ENCODE measurements at places on chromosomes 6 and 20.

DNA sequence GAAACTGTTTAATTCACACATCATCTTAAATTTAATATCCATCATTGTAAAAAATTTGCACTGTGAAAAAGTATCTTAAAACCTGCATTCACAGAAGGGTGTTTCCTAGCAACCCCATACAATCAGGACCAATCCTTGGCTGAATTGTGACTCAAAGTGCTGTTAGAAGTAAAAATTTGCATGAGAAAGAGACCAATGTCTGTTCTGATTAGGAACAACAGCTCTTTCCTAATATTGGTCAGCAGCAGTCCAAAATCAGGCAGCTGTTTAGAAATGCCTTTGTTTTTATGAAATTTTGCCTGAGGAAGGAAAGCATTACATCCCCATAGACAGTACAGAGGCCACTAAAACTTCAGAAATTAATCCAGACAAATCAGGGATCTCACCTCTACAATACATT is 987.0 kb downstream of the HACE1 start:
- DNase-seq: no peak

DNA sequence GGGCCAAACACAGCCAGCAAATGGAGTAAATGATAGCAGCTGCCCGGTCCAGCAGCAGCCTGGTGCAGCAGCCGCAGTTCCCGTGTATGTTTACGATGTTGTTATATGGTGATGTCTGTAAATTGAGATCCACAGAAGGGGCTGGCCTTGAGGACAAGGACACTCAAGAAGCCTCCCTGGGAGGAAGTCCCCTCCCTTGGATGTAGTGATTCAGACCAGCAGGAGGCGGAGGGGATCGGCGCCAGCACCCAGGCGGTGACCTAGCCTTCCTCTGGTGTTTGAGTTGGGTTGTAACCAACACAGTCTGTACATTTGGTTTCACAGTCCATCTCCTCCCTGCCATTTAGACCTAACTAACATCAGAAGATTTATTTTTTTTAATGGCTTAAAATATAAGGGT is 187.8 kb downstream of the SYNDIG1 start:
- no peak for DNase-seq

GRCh38 chr6:41122918-41123317 is 31.2 kb downstream of the TREML1 start:
- DNase-seq: no peak

DNA sequence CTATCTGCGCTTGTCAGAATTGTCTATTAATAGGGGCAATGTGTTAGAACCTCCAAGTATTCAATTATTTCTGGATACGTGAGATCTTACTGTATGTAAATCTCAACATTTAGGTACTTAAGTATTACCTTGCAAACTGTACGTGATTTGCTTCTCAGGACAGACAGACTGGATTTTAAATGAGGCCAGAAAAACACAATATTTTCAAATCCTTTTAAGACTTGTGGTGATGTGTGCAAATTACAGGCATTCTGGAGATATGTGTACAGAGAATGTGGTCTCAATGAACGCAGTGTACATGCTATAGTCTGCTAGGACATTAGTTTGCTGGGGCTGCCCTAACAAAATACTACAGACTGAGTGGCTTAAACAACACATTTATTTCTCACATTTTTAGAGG is 16.9 kb downstream of the CCR6 start:
- DNase-seq: no peak

GRCh38 chr6:85394853-85395538 is 54.9 kb upstream of the NT5E start:
- no peak for DNase-seq

DNA sequence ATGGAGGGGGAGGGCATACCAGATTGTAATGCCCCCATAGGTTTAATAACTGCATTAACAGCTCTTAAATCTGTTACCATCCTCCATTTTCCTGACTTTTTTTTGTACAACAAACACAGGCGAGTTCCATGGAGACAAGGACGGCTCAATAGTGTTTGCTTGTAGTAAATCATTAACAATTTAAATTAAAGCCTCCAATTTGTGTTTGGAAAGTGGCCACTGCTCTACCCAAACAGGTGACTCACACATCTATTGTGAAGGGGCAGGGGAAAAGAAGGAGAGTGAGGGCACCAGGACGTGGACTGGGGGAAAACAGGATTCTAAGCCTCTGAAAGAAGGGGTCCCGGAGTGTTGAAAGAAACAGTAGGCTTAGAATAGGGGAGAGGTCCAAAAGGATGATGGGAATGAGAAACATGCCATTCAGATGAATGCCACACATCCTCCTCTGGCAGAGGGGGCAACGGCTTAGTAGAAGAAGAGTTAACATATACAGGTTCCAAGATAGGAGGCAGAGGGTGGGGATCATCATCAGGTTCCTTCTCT is 6.9 kb downstream of the GLYATL3 start:
- DNase-seq: no peak

DNA sequence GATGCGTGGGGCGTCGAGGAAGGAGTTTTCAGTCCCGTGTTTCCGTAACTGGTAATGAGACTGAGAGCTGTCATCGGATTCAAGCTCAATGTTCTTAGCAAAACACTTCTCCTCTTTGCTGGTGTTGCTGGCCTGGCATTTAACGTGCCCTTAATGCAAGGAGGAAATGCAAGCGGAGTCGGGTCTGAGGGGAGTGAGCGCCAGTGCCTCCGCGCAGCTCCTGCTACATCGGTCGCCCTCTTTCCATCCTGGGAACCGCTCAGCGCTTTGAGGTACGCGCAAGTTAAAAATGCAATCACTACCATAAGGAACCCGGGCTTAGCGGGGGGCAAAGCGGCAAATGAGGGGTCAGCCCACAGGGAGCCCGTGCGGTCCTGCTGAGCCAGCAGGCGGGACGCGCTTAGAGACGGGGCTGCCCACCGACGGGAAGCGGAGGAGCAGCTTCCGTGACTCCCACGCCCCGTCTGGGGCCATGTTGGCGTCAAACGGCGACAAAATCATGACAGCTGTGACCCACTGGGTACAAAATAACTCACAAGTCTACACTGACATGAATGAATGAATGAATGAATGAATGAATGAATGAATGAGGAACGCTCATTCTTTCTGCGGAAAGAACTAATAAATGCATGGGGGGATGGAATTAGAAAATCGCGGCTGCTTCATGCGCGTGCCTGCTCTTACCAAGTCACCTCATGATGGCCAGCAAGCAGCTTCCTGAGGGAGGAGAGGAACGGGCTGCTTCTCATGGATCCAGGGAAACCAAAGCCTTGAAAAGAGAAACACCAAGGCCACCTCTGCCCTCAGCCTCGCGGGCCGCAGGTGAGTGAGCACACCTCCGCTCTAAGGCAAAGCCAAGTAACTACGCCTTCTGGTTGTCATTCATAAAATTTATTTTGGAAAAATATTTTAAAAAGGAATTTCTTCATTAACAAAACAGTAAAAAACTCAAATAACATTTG is 9.3 kb downstream of the DLL1 start:
- DNase-seq: no peak

DNA sequence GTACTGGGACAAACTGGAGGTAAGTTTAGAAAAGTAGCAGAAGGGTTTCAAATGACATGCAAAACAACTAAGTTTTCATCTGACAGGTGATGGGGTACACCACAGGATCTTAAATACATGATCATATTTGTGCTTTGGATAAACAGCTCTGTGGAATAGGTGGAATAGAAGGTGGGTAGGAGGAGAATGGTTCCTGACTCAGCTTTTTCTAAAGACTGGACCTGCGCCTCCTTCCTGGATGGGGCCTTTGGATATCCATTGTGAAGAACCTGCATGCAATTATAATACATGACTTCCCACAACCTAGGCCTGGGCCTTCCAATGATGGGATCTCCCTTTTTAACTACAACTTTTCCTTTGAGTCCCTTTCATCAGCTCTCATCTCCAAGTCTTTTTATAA is 145.9 kb downstream of the AHI1 start:
- DNase-seq: no peak

DNA sequence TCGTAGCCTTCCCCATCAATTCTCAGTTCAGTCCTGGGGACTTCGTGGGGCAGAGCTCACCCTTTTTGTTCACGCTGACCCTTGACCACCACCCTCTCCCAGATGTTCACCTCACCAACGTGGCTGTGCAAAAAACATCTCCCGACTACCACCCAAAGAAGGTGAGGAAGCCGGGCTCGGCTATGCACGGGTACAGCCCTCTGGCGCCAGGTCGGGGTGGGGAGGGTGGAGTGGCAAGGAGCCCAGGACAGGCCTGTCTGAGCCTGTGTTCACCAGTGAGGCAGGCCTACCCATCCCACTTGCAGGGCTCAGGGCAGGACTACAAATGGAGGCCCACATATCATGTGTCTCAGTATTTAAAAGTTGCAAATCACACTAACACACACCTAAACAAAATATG is 18.1 kb downstream of the PDRG1 start:
- no peak for DNase-seq

- DNase-seq: no peak
Measured at GRCh38 chr6:14645221-14645620, 527.6 kb downstream of the CD83 start.

- DNase-seq: no peak
Measured at GRCh38 chr20:37295001-37295400, 5.5 kb downstream of the MANBAL start.

DNA sequence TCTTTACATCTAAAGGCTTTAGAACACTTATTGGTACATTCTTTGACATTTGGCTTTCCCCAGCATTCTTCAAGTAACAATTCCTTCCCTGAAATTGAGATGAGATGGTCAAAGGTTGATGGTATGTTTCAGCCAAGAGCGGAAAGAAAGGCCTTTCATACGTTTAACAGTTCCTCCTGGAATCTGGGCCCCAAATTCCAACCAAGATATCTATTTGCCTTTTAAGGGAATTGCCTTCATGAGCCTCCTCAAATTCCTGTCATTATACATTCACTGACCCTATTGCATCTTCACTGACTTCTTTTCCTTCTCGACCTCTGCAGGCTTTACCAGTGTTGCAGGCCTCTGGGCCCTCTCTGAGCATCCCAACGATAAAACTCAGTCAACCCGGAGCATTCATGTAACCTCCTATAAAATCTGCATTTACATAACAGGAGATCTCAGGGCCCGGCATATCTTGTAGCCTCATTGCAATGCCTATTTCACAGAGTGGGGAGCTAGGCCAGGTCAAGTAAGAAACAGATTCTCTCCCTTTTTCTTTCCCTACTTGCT is 18.3 kb upstream of the WFDC9 start:
- DNase-seq: no peak

DNA sequence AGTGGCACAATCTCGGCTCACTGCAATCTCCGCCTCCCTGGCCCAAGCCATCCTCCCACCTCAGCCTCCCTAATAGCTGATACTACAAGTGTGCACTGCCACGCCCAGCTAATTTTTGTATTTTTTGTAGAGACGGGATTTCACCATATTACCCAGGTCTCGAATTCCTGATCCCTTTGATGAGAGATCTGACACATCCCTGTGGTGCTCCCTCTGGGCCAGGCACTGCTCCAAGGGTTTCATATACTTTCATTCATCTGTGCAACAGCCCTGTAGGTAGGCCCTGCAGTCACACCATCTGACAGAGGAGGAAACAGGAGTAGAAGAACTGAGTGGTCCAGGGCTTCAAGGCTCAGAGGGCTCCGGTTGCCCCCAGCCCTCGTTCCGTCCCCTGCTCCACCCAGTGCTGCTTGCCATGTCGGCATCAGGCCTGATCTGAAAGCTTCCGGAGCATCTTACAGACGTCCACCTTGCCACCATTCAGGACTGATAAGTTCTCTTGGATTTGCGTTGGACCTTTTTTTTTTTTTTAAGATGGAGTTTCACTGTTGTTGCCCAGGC is 3.3 kb downstream of the ZGPAT start:
- no peak for DNase-seq

DNA sequence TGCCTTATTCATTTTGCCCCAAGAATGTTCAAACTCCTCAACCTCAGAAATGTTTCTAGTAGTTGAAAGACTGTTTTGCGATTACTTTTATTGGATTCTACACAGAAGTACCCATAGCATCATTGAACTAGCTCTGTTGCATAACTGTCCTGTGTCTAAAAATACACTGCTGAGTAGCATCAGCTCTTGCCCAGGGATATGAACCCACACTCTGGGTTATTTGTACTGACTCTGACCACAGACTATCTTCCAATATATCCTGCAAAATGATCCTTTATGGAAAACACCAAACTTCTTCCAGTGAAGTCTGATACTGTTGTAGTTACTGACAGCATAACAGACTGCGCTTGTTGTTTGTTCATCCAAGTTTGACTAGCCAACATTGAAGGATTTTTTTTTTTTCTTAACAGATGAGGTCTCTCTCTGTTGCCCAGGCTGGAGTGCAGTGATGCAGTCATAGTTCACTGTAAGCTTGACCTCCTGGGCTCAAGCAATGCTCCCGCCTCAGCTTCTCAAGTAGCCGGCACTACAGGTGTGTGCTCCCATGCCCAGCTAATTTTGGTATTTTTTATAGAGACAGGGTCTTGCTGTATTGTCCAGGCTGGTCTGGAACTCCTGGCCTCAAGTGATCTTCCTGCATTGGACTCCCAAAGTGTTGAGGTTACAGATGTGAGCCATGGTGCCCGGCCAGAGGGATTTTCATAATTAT is 49.9 kb downstream of the TULP4 start:
- no peak for DNase-seq

DNA sequence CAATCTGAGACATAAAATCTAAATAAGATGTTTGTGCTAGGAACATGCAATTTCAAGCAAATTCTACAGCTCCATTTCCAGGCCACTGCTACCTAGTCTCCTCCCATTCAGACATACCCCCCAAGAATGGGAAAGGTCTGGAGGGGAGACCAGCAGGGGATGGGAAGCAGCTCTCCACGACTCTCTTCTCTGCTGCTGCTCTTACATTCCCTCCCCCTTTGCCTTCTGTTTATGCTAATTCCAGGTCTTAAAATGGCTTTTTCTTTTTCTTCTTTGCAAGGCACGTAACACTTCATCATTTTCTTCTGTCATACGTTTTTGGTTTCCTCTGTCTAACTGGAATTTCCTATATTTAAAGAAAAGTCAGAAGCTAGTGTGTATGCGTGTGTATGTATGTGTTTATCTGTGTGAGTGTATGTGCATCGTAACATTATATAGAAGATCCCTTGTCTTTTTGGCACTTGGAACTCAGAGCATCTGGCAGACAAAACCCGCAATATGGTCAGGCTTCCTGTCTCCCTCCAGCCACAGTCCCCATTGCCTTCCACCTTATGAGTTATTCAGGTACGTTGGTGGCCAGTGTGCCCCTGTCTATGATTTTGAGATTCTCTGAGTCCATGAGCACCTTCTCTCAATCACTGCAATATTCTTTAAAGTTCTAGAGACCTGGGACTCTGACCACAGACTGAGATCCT is 493.7 kb downstream of the BTBD3 start:
- DNase-seq: no peak

GRCh38 chr6:108777536-108777935 is 70.7 kb upstream of the ARMC2 start:
- DNase-seq: no peak

All from T47D (cell line).